ENCODE measurements at places on chromosomes 5 and 9.

DNA sequence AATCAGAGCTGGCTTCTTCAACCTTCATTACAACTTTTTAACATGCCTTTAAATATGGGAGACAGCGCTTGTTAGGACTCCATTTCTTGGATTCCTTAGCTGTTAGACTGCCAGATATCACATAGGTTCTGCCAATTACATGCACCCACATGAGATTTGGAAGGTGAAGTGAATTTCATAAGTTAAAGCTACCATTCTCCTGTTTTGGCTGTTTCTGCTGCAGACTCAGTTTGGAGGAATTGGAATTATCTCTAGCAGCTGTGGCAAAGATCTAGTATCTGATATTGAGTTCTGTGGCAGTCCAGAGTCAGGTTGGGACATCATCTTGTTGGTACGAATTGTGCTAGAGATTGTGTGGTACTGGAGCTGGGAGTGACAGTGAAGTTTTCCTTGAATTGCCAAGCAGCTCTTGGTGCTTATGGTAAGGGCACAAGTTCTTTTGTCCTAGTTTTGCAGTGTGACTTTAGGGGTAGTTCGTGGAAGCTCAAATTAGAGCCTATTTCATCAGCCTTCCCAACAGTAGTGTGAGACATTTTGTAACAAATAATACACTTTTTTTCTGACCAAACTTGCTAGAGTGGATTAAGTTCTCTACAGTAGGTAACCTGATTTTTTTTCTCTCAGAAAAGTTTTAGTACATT lies 9.1 kb upstream of the PJA2 start:
- DNase-seq, result no peak

DNA sequence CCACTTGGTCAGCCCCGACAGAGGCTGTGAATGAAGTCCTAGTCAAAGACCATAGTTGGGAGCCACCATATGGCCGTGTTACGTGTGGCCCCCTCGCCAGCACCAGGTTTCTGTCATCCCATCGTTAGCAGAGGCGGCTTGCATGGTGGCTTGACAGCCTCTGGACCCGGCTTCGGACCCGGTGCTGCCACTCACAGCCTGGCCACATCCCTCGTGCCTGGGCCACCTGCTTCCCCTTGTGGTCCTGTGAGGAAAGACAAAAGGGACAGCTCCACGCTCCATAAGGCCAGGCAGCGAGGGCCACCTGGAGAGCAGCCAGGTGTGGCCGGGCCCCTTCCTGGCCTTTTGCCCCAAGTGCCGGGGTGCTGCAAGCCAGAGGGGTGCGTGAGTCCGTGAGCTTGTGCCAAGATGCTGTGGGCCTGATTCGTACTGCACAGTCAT lies 6.2 kb downstream of the NKD2 start:
- no peak for DNase-seq

DNA sequence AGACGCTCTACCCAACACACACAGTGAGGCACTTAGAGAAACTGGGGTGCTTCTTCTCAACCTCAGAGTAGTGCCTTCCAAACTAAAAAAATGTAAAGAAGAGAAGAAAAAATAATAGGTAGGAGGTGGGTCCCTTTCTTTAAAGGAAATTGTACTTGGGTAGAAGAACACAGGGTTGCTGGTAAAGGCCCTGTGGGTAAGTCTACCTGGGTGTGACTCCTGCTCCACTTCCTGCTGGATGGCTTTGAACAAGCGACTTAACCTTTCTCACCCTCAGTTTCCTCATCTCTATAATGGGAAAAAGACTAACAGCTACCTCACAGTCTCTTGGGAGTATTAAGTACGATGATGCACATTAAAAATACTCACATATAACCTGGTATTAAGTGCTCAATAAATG lies 32.1 kb upstream of the GLRA1 start:
- no peak for DNase-seq

DNA sequence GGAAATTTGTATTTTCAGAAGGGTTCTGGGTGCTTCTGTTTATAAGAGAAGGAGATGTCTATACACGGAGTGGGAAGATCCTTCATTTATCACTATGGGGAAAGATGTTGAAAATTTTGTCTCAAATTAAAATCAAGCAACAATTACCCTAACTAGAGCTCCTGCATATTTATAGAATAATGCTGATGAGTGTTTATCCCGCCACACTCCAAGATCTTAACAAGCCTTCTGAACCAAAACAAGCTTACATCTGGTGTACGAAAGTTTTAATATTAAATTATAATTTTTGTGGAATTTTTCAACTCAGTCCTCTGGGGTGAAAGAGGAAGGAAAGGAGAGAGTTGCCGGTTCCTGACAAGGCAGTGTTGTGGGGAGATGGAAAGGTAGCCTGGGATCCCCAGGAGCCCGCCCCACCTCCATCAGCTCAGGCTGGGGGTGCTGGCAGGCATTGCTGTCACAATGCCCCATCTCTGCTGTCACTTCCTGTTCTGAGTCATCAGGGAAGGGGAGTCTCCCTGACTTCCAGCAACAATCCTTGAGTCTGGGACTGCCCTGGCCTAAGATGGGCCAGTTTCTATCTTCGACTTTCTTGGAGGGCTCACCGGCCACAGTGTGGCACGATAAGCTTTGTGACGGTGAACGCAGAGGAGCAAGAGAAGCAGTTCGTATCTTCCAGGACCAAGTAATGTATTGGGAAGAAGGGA lies 64.5 kb downstream of the ERAP1 start:
- DNase-seq, result peak; percentile 44

DNA sequence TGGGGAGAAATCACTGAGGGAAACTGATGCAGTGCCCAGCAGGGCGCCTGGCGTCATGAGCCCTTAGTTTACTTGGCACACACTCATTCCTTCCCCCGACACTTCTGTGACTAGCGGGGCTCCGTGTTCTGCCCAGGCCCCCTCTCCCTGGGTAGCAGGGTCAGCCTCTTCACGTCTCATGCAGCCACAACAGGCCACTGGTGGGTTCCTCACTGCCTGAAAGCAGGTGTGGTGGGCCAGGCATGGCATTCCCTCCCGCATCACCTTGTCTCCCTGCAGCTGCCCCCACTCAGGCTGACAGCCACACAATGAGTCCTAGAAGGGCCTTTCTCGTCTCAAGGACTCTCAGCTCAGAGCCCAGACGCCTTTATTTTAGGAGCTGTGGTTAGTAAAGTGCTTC lies 51.1 kb upstream of the CPLX2 start:
- no peak for DNase-seq

DNA sequence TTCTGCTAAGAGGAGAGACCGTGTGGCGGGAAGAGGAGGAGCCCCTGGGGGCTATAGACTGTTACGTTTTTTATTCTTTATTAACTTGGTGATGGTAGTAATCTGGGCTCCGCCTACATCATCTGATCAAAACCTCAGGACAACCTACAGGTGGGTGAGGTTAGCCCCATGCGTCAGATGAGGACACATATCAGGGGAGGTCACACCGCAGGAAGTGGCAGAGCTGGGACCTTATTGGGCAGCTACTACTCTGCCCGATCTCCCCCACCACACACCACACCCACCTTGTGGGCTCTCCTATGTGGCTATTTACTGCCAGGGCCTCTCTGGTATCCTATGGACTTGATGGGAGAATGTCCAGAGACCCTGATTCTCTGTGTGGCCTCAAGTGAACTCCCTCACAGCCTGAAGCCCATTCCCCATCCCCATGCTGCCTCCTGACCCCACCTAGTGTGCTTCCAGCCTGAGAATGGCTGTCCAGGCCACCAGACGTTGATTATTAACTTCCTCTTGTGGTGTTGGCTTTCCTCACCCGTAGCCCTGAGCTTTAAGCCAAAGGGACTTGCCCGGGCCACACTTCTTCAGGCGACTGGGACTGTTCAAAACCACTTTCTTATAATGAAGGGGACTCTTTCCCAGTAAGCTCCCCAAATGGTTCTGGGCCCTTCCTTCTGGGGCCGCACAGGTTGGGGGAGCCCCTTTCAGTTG lies 8.2 kb downstream of the UNC5A start:
- DNase-seq, result no peak

GRCh38 chr9:37640246-37640645 lies 10.5 kb upstream of the FRMPD1 start:
- DNase-seq, result no peak

- no peak for DNase-seq
These were observed 10.0 kb upstream of the AGPAT2 start for GRCh38 chr9:136697146-136697820.

GRCh38 chr9:84062538-84062937 lies 81.9 kb downstream of the RMI1 start:
- DNase-seq, result peak; percentile 60

- peak; percentile 55 for DNase-seq
These were observed 19.2 kb downstream of the SIL1 start for GRCh38 chr5:139178935-139179334.

DNA sequence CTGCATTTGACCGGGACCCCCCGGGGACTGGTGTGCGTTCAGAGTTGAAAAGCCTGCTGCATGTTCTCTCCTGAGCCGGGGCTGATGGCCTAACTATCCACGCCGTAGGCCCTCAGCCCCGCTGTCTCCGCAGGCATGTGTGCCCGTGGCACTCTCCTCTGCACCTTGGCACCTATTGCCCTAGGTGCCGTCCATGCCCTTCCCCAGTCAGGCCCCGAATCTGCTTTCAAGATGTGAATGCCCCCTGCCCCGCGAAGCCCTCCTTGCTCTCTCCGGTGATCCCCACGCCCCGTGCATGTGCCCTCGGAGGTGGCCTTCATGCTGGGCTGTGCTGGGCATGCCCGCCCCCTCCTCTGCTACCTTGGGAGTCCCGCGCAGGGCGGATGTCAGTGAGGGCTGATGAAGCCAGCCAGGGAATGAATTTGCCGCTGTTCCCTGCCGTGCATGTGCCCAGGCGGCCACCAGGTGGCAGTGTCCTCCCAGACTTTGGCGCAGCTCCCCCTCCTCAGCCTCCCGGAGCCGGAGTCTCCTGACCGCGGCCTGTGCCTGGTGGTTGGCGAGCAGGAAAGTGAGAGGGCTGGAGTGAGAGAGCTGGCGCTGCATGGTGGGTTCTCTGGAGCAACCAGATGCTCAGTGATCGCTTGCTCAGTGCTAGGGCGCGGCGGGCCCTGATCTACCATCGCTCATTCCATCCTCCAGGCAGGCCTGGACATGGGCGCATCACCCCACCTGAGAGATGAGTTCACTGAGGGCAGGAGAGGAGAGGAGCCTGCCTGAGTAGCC lies 112.9 kb upstream of the LMX1B start:
- DNase-seq, result peak; percentile 79

DNA sequence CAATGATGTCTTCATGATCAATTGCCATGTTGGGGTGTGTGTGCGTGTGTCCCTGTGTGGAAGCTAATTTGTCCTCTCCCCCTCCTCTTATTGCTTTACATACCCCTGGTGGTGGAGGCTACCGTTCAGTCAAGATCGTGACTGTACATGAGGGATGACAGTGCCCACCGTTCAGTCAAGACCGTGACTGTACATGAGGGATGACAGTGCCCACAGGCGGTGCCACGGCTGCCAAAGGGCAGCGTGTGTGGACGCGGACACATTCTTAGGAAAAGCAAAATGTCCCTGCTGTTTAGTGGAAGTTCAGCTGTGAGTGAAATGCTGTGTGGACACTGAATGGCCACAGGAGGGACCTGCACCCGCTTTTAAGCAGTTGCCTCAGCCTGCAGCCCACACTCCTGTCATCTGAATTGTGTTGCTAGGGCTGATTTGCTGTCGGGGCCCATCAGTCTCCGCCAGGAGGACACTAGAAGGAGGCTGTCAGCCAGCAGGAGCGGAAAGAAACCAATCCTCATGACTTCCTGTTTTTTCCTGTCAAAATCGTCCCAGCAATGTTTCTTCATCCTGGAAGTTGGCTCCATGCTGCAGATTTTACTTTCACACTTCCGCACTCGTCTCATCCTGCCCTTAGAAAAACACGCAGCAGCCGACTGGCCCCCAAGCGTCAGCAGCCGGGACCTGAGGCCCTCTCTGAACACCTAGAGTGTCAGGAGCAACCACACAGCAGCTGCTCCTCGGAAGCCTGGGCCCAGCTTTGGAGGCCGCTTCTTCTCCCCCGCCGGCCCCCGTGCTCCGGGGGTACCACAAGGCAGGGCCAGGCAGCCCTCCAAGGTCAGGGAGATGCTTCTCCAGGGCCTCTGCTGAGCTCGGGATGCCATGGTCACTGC lies 9.1 kb downstream of the OR2V1 start:
- no peak for DNase-seq

- DNase-seq, result no peak
These were observed 85.2 kb downstream of the GRAMD2B start for GRCh38 chr5:126508251-126508961.

- no peak for DNase-seq
These were observed 841.6 kb downstream of the MAT2B start for GRCh38 chr5:164346785-164347630.

- no peak for DNase-seq
These were observed 3.6 kb upstream of the TRIM32 start for GRCh38 chr9:116683535-116683934.

DNA sequence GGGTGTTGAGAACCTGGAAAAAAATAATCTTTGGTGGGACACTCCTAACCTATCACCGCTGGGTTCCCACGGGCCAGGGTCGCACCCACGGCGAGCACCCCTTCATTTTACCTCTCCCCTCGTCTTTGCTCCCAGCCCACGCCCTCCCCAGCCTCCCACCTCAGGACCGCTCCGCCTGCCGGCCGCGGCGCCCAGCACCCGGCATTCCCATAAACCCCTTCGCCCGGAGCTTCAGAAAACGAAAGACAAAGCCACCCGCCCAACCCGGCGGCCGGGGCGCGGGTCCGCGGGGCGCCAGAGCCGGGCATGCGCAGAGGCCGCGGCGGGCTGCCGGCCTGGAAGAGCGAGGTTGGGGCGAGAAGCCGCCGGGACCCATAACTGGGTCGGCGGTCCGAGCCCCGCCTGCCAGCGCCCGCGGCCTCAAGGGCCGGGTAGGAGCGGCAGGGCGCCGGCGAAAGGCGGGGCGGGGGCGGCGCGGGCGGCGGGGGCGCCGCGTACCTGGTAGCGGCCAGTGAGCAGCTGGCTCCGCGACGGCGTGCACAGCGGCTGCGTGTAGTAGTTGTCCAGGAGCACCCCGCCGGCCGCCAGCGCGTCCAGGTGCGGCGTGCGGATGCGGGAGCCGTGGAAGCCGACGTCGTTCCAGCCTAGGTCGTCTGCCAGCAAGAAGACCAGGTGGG lies 533 bp downstream of the ARSB start:
- peak; percentile 87 for DNase-seq

- no peak for DNase-seq
These were observed 14.7 kb downstream of the MGAT1 start for GRCh38 chr5:180787711-180788431.

DNA sequence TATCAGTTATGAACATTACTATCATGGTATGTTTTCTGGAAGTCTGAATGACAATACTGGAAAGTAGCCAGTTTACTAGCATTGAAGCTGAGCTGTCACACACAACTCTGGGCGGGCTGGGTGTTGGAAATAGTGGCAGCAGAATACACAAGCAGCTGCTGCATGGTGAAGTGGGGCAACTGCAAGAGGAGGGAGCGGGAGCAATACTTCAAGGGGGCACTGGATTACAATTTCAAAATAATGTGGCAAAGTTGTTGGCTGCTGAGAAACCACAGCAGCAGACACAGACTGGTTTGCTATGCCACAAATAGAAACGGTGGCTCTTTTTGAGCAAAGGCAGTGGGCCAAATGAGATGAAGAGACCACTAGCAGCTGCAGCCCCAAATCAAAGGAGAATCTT lies 350.2 kb downstream of the KIAA0825 start:
- DNase-seq, result no peak

- no peak for DNase-seq
These were observed 34.6 kb downstream of the SLC9A3 start for GRCh38 chr5:489689-490080.
